ENCODE measurements at places on chromosomes 12 and 14.

DNA sequence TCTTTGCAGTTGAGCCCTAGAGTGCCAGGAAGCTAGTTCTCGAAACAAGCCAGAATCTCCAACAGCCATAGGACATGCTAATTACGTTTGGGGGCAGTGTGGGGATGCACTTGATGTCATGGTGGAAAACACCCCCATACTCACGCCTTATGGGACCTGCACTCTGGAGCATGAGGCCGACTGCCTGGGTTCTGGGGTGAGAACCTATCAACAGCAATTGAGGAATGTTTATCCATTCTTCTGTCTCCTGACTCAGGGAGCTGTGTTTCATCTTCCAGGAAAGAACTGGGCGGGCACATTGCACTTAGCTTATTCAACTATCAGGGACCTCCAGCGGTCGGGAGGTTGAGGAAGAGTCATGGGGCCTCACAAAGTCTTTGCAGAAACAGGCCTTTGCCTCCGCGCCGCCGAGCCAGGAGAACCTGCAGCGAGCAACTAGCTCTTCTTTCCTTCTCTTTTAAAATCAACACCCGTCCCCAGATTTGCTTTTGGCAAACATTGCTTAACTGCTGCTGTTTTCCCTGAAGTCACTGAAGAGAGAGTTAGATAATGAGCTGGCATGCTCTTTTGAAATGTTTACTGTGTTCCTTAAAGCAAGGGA lies 226.1 kb upstream of the DIO3 start:
- no peak for DNase-seq

DNA sequence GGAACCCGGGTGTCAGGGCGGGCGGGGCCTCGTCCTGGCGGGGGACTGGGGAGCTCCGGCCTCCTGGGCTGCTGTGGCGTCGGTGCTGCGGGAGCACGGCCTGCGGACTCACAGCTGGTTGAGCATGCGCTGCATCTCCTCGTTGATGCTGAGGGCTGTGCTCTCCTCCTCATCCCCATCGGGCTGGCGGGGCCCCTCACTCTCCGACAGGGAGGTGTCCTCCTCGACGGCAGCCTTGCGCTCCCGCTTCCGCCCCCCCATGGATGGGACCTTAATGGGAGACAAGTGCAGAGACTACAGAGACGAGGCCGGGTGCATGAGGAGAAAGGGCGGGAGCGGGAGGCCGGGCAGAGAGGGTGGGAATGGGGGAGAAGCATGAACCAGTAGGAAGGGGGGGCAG lies 7.3 kb downstream of the IFFO1 start:
- DNase-seq: no peak

- DNase-seq: no peak
These were observed 28.2 kb downstream of the TBK1 start for GRCh38 chr12:64480148-64480547.

DNA sequence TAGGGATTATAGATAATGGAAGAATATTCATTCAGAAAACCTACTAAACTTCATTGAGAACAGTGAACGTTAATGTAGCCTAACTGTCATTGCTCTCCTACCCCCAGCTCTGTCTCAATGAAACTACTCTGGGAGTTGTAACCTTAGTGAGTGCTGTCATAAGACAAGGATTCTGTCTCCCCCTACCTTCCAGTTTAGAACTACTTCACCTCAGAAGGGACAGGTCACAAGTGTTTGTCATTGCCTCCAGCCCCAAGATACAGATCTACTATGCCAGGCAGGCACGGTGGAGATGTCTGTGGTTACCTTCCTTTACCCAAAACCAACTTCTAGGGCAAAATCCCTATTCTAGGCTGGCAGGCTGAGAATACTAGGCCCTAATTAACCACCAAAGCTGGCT lies 833.1 kb upstream of the SEL1L start:
- DNase-seq: no peak

- no peak for DNase-seq
These were observed 567.9 kb downstream of the MED13L start for GRCh38 chr12:115709540-115710011.

GRCh38 chr14:61511558-61511948 lies 183.8 kb upstream of the HIF1A start:
- DNase-seq: peak; percentile 52

GRCh38 chr12:16984484-16984883 lies 378.5 kb upstream of the LMO3 start:
- no peak for DNase-seq

DNA sequence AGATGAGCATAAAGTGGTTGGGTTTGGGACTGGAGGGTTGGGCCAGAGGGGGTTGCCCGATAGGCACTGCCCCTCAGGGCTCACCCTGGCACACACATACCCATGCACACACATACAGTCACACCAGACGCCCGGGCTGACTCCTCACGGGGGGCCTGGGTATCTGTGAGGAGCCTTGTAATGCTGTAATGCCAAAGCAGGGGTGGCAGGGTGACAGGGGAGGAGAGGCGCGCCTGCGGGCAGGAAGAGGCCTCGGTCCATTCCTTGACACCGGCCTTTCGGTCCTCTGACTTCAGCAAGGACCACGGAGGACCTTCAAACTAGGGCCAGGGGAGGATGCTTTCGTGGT lies 375 bp downstream of the FAIM2 start:
- no peak for DNase-seq

DNA sequence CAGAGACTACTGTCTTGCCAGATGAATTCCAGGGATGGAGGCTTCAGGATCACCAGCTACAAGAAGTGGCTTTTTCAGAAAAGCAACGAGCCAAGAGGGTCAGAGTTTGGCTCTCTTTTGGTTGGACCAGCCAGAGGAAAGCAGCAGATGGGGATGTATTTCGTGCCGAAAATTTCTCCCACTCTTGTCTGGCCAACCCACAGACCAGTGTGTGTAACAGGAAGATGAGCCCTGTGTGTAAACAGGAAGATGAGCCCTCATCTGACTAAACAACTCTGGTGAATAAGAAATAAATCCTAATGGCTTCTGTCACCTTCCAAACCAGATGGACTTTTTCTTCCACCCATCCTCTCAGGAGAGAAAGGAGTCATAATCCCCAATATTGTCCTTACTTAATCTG lies 13.1 kb downstream of the GPR68 start:
- no peak for DNase-seq

DNA sequence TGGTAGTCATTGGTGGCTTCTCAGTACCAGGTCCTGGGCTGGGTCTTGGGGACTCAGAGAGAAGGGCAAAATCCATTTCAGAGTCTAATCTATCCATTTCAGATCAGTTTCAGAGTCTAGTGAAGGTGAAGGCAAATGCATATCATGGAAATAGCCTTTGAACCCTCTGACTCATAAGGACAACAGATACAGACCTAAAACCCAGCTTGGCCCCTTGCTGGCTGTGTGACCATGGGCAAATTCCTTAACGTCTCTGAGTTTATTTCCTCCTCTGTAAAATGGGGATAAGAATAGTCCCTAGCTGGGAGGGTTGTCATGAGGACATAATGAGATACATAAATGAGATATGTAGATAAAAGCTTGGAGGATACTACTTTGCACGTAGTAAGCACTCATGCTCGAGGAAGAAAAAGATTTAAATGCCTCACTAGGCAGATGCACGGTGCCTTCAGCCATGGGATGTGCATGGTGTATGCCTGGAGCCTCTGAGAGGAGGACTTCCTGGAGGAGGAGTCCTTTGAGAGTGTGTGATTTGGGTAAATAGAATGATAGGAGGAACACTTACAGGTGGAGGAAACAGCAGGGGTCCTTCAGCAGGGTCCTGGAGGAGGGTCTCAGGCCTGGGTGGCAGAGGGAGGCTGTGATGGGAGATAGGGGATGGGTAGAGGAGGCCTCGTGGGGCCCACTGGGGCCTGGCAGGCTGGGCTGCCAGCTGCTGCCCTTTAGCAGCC lies 8.0 kb downstream of the DTX1 start:
- no peak for DNase-seq

DNA sequence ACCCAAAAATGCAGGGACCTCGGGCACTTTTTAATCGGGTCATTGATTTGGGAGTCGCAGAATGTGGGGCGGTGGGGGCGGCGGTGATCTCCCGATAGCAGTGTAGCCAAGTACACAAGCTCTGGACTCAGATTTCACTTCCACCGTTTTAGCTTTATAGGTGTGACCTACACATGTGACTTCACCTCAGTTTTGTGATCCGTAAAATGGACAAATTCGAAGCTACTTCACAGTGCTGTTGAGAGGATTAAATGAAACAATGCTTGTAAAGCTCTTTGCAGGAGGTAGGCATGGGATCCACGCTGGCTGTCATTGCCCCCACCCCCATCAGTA lies 478 bp downstream of the RITA1 start:
- no peak for DNase-seq

- DNase-seq: no peak
These were observed 3.7 kb upstream of the DENND5B start for GRCh38 chr12:31594681-31595080.

GRCh38 chr14:68780358-68781160 lies 12.3 kb downstream of the ZFP36L1 start:
- no peak for DNase-seq

- no peak for DNase-seq
These were observed 12.2 kb upstream of the C14orf180 start for GRCh38 chr14:104567141-104567956.

DNA sequence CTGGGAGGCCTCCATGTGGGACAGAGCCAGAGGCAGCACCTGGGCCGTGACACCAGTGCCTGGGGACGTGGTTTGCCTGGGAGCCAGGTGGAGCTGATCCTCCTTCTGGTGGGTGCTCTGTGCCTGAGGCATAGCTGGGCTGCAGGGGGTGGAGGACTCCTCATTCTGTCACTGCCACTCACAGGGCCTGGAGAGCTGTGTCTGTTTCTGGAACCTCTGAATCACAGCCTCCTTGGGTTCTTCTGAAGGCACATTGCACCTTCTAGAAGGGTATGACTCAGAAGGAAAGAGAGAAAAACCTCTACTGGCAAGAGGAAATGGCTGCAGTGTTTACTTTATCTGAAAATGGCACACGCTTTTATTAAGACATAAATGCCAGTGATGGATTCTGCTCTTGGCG lies 659.8 kb downstream of the VRK1 start:
- peak; percentile 57 for DNase-seq

DNA sequence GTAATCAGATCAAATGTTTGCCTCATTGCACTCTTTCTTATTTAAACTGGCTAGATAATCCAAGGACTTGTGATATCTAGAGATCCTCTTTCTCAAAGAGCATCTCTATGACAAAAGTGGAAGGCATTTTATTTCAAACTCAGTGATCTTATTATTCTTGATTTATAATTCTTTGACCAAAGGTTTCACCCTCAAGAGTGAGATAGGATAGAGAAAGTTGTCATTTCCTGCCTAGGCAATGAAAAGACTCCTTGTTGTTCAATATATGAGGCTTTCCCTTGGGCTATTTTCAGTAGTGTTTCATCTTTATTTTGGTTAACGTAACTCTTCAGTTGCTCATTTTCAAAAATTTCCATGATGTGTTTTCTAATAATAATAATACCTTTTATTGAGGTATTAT lies 18.0 kb upstream of the INSM2 start:
- no peak for DNase-seq

DNA sequence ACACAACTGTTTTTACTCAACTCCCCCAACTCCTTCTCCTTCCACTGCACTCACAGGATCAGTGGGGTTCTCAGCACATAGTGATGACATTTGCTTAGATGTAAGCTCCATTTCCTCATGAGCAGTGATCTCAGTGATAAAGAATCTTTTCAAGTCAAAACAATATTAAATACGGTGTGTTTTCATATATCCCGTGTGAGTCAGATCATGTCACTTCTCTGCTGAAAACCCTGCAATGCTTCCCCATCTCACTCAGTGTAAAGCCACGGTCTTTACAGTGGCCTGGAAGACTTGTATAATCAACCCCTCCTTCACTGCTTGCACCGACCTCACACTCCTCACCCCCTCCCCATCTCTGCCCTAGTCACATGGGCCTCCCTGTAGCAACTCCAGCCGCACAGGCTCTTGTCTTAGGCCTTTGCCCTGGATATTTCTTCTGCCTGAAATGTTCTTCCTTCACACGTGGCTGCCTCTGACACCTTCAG lies 149.7 kb upstream of the ARHGAP5 start:
- no peak for DNase-seq

GRCh38 chr12:12451098-12451497 lies 94.2 kb downstream of the BORCS5 start:
- DNase-seq: no peak

DNA sequence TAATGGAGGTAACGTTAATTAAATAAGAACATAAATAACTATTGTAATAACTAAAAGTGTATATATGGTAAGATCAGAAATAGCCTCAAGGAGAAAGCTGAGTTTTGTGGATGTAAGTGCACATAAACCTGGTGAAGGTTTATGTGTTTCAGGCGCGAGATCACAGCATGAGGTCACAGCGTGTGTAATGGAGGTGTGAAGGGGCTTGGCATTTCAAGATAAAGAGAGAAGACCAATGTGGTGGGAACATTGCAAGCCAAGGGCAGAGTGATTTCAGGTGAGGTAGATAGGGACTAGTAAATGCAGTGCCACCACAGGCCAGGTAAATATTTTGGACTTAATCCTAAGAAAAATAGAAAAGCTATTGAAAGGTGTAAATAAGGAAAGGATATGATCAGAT lies 21.7 kb upstream of the KICS2 start:
- DNase-seq: no peak

- no peak for DNase-seq
These were observed 235.0 kb upstream of the PDZRN4 start for GRCh38 chr12:40953076-40953475.

- DNase-seq: no peak
These were observed 30.1 kb upstream of the RESF1 start for GRCh38 chr12:31929027-31929526.

DNA sequence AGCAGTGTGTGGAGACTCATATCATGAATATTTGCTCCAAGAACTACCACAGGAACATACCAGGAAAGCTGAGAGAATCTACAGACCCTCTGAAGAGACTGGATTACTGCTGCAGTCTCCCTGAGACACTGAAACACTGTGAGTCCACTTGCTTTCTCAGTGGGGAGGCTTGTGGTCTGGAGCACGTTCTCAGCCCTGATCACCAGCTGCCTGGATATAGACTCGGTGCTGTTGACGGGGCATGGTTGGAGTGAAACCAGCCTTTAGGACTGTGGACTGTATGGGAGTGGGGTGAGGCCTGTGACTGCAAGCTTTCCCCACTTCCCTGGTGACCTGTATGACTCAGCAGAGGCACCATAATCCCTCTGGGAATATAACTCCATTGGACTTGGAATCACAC lies 525.8 kb upstream of the FBXO33 start:
- DNase-seq: no peak

- no peak for DNase-seq
These were observed 26.3 kb downstream of the BATF start for GRCh38 chr14:75548544-75548943.

- no peak for DNase-seq
These were observed 201.6 kb upstream of the KITLG start for GRCh38 chr12:88781909-88782308.

GRCh38 chr12:121579981-121580868 lies 598 bp downstream of the KDM2B start:
- DNase-seq: peak; percentile 56

DNA sequence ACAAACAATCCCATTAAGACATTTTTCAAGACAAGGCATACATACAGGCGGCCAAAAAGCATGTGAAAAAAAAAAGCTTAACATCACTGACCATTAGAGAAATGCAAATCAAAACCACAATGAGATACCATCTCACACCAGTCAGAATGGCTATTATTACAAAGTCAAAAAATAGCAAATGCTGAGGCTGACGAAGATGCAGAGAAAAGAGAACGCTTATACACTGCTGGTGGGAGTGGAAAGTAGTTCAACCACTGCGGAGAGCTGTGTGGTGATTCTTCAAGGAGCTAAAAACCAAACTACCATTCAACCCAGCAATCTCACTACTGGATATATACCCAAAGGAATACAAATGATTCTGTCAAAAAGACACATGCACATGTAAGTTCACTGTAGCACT lies 216.7 kb downstream of the FOXG1 start:
- no peak for DNase-seq

Data from stimulated activated CD4-positive, alpha-beta T cell treated with anti-CD3 and anti-CD28 coated beads, Interleukin-2, amount 100 ng/mL, for 48 hours (primary cell).